ENCODE measurements at places on chromosomes 7 and 10. TPM values are rescaled to one million over a fixed set of nuclear protein-coding genes. Genes with fewer than 3 reads are reported as not detected.

GRCh38 chr10:59064759-59065539, 111.5 kb upstream of the PHYHIPL start:
- H3K27me3 ChIP-seq: no peaks in the 10 kb centered on the region
- no peak overlapping the region for H3K27ac ChIP-seq
- H3K4me3 ChIP-seq: no peak overlapping the region
- DNase-seq: no peak
- no peaks in the 10 kb centered on the region for H3K36me3 ChIP-seq
- H3K4me1 ChIP-seq: peaks cover 3% of the 10 kb centered on the region

GRCh38 chr10:22539579-22540298, 174.6 kb downstream of the PIP4K2A start:
- peaks cover 39% of the 10 kb centered on the region for H3K36me3 ChIP-seq
- no peak overlapping the region for H3K4me3 ChIP-seq
- H3K4me1 ChIP-seq: no peaks in the 10 kb centered on the region
- no peaks in the 10 kb centered on the region for H3K27me3 ChIP-seq
- DNase-seq: no peak
- no peak overlapping the region for H3K27ac ChIP-seq

DNA sequence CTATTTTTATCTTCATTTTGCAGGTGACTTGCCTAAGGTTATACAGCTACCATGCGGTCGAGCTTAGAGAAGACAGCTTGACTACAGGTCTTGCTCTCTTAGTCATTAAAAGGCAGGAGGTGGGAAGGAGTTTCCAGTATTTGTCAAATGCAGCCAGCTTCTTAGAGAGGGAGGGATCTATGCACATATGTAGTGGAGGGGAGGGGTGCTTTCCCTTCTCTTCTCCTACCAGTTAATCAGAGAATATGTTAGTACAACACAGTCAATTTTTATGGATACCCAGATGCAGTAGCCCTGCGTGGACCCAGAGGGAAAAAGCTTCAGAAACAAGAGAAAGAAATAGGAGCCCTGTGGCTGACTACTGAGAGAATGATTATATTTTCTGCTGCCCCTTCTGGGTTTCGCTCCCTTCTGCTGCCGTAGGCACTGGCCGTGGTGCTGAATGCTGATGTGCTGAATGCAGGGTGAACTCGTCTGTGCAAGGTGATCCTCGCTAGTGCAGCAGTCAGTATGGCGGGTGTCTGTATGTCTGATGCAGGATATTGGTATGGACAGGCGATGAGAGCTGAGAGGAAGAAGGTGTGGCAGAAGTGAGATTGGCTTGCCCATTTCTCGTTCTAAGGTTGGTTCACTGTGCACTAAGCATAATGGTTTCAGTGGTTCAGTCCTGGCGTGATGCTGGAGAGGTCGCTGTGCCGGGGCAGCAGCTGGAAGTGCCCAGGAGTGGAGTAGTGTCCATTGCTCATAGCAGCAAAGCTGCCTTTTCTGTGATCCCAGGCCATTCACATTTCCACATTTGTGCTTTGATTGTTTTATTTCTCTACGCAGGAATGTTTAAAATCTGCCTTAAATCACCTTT, 189.2 kb upstream of the PODXL start:
- H3K4me1 ChIP-seq: no peaks in the 10 kb centered on the region
- DNase-seq: peak; percentile 56
- H3K4me3 ChIP-seq: no peak overlapping the region
- H3K27ac ChIP-seq: no peak overlapping the region

The ACSL5 gene
- total RNA-seq: 1.7 TPM

- no peak overlapping the region for H3K27ac ChIP-seq
- no peaks in the 10 kb centered on the region for H3K27me3 ChIP-seq
- no peaks in the 10 kb centered on the region for H3K36me3 ChIP-seq
- H3K4me3 ChIP-seq: no peak overlapping the region
- DNase-seq: no peak
Observed at GRCh38 chr7:111290982-111291381, 200.1 kb downstream of the LRRN3 start.

GRCh38 chr7:93092757-93093370, 24.9 kb downstream of the SAMD9 start:
- no peak overlapping the region for H3K27ac ChIP-seq
- H3K4me1 ChIP-seq: no peaks in the 10 kb centered on the region
- H3K36me3 ChIP-seq: no peaks in the 10 kb centered on the region
- DNase-seq: peak; percentile 4
- H3K27me3 ChIP-seq: peaks cover 3% of the 10 kb centered on the region

DNA sequence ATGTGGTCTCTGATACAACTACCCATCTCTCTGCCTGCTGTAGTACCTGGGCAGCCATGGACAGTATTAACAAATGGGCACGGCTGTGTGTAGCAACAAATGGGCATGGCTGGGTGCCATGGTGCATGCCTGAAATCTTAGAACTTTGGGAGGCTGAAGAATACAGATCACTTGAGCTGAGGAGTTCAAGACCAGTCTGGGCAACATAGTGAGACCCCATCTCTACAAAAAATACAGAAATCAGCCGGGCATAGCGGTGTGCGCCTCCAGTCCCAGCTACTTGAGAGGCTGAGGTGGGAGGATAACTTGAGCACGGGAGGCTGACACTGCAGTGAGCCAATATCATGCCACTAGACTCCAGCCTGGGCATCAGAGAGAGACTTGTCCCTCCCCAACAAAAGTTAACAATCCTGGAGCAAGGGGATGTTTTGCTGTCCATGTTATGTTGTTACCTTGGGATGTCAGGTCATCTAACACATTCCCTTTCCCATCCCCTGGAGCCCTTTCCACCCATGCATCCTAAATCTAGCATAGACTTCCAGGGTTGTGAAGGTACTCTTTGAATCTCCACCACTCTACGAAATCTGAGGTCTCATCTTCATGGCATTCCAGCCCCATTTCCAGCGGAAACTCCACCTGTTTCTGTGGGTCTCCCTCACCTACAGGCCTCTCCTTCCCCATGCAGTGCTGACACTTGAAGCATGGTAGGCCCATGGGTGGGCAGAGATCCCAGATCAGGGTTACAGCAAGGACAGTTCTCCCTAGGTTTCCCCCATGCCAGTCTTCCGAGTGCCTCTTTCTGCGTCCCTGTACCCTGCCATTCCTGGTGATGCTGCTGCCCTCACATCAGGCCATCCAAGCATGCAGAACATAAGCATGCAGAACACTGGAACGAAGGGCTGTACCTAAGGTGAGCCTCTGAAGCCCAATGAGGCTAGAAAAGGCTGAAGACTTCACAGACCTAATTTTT, 13.1 kb downstream of the FXYD4 start:
- no peaks in the 10 kb centered on the region for H3K27me3 ChIP-seq
- H3K27ac ChIP-seq: no peak overlapping the region
- no peak for DNase-seq

The AQP1 gene
- 96.4 TPM for total RNA-seq

DNA sequence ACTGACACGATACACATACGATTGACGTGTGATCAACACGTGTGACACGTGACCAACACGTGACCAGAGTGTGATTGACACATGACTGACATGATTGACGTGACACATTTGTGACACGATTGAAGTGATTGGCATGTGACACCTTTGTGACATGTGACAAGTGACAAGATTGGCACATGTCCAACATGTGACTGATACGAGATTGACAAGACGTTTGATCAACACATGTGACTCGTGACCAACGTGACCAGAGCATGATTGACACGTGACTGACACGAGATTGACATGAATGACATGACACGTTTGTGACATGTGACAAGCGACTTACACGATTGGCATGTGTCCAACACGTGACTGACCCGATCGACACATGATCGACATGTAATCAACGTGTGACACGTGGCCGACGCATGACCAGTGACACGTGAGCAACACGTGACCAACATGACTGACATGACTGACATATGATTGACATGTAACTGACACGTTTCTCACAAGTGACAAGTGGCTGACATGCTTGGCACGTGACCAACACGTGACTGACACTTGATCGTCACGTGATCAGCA, 22.0 kb downstream of the CRPPA start:
- no peak overlapping the region for H3K27ac ChIP-seq
- H3K27me3 ChIP-seq: no peaks in the 10 kb centered on the region
- peaks cover 2% of the 10 kb centered on the region for H3K36me3 ChIP-seq
- DNase-seq: no peak
- H3K4me3 ChIP-seq: no peak overlapping the region

GRCh38 chr7:20053334-20054104, 163.7 kb downstream of the MACC1 start:
- H3K4me3 ChIP-seq: no peak overlapping the region
- no peak overlapping the region for H3K27ac ChIP-seq
- H3K27me3 ChIP-seq: no peaks in the 10 kb centered on the region
- H3K36me3 ChIP-seq: no peaks in the 10 kb centered on the region

DNA sequence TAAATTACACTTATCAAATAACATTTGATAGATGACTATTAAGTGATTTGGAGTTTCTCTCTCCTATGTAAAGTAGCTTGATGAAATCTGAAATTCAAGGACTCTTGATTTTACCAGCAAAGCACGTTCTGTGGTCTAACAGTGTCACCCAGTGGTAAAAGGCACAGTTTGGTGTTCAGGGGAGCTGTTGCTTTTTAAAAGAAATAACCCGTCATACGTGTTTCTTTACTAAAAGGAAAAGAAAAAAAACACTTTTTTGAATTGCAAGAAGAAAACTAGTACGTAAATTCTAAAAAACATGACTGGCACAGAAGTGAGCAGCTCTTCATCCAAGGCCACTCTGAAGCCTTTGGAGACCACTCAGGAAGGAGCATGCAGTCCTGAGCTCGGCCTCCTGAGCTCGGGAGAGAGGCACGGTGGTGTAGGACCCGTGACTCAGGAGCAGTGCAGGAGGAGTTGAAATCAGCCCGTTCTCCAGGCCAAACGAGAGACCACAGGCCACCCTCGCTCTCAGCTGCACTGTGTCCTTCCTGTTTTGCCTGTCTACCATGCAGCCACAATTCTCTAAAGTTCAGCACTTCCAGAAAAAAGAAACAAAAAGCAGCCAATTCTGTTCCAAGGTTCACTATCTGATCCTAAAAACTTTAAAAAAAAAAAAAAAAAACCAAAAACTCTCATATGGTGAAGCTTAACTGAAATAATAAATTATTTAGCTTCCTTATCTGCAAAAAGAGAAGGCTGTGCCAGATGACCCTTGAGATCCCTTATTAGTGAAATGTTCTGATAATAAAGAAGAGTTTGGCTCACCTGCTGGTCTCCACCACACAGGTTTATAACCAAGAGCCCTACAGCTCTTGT, 212.6 kb upstream of the FRMD4A start:
- peaks cover 8% of the 10 kb centered on the region for H3K4me1 ChIP-seq
- H3K27ac ChIP-seq: peak overlapping the region; percentile 32
- H3K4me3 ChIP-seq: no peak overlapping the region
- peaks cover 2% of the 10 kb centered on the region for H3K27me3 ChIP-seq

DNA sequence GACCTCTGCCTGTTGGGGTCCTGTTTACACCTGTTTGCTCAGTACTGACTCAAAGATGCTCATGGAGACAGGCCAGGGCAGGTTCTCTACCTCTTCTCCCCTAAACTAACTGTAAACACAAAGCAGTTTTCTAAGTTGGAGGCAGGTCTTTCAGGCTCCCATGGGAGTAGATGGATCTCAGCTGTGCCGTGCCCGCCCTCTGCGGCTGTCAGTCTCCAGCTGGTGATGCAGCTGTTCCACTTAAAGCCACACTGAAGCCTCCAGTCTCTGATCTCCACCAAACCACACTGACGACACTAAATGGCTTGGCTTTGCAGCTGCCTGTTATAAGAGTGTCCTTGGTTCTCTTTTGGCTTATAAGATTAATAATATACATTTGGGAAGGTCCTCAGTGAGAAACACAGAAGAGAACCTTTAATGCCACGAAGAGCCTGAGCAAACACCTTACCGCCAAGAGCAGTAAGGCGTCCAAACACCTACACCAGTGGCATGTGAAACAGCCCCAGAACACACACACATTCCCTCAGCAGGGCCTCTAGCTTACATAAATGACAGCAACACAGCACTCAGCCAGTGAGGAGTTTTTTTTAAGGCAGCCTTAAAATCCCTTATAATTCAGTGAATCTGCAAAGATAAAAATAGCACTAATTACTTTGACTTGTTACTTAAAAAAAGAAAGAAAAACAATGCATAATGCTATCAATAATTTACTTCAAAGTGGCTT, 60.4 kb upstream of the KCNIP2 start:
- peaks cover 3% of the 10 kb centered on the region for H3K36me3 ChIP-seq
- peak; percentile 88 for DNase-seq
- H3K27me3 ChIP-seq: no peaks in the 10 kb centered on the region

- no peaks in the 10 kb centered on the region for H3K4me1 ChIP-seq
- no peak overlapping the region for H3K4me3 ChIP-seq
- no peaks in the 10 kb centered on the region for H3K27me3 ChIP-seq
- H3K36me3 ChIP-seq: no peaks in the 10 kb centered on the region
- H3K27ac ChIP-seq: no peak overlapping the region
Observed at GRCh38 chr7:115271332-115272235, 349.7 kb downstream of the MDFIC start.

DNA sequence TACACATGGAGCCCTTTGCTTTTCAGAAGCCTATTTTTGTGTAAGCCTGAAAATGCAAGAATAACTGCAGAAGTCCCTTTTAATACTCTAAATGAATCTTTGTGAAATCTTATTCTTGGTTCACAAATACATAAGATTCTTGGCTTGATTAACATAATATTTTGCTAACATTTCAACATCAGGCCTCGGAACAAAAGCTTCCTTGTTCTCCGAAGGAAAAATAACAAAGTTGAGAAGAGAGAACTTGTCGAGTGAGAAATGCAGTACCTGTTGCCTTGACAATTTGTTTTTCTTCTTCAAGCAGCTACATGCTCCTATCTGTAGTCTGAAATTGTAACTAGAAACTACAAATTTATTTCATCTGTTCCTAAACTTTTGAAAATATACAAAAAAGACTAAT, 8.5 kb downstream of the NT5C2 start:
- no peak for DNase-seq
- peaks cover 3% of the 10 kb centered on the region for H3K36me3 ChIP-seq
- peaks cover 5% of the 10 kb centered on the region for H3K4me1 ChIP-seq
- no peak overlapping the region for H3K27ac ChIP-seq
- H3K4me3 ChIP-seq: no peak overlapping the region
- H3K27me3 ChIP-seq: no peaks in the 10 kb centered on the region

The TFR2 gene
- 0.22 TPM for total RNA-seq

DNA sequence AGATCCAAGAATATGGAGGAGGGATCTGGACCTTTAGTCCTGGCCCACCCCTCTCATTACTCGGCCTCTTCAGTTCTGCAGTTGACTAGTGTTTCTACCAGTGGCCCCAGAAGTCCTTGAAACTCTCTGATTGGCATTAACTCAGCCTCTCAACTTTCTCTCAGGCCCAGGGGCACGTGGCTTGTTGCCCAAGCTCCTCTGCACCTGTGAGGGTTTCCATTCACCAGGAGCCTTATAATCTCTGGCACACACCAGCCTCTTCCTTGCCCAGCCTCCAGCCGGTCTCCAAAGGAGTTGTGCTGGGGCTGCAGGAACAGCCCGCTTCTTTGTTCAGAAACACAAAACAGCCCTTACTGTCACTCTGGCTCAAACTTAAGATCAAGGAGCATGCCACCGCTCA, 47.6 kb upstream of the ZPBP start:
- no peak overlapping the region for H3K4me3 ChIP-seq
- H3K27me3 ChIP-seq: peaks cover 3% of the 10 kb centered on the region
- H3K27ac ChIP-seq: no peak overlapping the region
- no peaks in the 10 kb centered on the region for H3K36me3 ChIP-seq

The MRLN gene
- total RNA-seq: 254 TPM
